DMS 273 treated with DMSO at 0.1 percent for 48 hours (cell line): ENCODE measurements at places on chromosomes 7 and 10.

DNA sequence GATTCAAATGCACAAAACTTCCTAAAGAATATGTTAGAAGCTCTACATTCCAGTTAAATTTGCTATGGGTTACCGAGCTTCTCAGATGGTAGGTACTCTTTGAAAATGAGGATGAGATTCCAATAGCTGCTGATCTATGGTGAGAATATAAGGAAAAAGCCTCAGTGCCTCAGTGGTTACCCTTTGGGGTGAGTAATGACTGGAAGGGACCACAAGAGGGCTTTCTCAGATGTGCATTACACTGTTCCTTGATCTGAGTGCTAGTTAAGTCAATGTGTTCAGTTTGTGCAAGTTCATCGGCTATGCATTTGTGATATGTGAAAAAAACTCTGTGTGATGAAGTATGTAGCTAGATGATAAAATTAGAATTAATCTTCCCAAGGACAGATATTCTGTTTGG lies 3.5 kb downstream of the NRCAM start:
- no peak for DNase-seq

GRCh38 chr7:91330191-91330808 lies 66.1 kb downstream of the FZD1 start:
- DNase-seq = no peak

GRCh38 chr7:4406288-4407058 lies 275.6 kb upstream of the FOXK1 start:
- no peak for DNase-seq

- DNase-seq = no peak
These were observed 679.6 kb downstream of the PARD3 start for GRCh38 chr10:34135515-34135914.

DNA sequence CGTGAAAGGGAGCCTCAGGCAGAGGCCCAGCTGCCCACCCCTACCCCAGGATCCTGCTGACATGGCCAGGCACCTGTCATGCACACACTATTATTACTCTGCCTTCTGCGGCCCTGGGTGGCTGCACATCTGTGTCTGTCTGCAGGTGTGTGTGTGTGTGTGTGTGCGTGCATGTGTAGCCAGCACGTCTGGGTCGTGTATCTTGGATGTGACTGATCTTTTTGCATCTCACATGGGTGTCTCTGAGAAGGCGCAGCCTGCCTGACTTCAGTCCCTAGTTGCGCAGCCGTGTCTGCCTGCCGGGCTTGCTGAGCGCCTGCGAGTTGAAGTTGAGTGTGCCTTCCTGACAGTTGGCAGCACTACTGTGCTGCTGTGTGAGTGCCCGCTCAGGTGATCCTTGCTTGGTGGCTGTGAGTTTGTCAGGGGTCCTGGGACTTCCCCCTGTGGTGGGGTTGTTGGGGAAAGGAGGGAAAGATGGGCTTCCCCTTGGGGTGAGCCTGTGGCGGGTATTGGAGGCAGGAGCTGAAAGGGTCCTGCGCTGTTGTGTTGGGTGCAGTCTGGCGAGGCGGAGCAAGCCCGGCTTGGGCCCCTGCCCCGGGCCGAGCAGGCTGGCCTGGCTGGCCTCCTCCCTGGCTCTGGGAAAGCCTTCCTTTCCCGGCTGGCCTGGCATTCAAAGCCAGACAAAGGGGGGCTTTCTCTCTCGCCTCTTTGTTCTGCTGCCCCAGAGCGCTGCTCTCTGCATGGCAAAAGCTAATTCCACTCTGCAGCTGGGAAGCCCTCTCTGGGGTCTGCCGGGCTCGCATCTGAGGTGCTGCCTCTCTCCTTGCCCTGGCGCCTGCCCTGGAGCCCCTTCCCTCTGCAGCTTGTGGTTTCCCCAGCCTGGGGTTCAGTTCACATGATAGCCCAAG lies 4.9 kb downstream of the TRIM8 start:
- DNase-seq = no peak

DNA sequence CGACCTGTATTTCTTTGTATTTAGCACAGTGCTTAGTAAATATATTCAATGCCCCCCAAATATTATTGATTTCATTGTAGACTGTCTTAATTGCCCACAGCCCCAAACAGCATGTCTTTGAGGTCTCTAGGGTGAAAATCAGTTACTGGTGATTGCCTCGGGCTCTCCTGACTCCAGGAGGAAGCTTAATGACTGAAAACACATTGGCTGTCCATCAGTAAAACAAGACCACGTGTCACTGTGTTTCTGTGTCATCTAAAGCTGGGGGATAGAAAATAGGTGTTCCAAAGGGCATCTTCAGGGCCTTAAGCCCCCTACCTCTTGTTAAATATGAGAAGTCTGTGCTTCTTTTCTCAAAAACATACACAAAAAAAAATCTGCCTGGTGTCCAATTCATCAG lies 67.9 kb downstream of the CACNA2D1 start:
- no peak for DNase-seq
